ENCODE measurements at places on chromosomes 2 and 18. TPM values are rescaled to one million over a fixed set of nuclear protein-coding genes. Genes with fewer than 3 reads are reported as not detected.

- H3K4me1 ChIP-seq: no peaks in the 10 kb centered on the region
- DNase-seq: peak; percentile 71
- H3K4me3 ChIP-seq: no peak overlapping the region
- H3K27me3 ChIP-seq: no peaks in the 10 kb centered on the region
- H3K27ac ChIP-seq: no peak overlapping the region
Measured at GRCh38 chr18:76620321-76621170, 125.5 kb upstream of the ZNF516 start.

- no peaks in the 10 kb centered on the region for H3K36me3 ChIP-seq
- H3K27ac ChIP-seq: no peak overlapping the region
- DNase-seq: no peak
- no peaks in the 10 kb centered on the region for H3K27me3 ChIP-seq
- H3K4me1 ChIP-seq: no peaks in the 10 kb centered on the region
Measured at GRCh38 chr2:232235716-232236115, 142.8 kb upstream of the ALPP start.

DNA sequence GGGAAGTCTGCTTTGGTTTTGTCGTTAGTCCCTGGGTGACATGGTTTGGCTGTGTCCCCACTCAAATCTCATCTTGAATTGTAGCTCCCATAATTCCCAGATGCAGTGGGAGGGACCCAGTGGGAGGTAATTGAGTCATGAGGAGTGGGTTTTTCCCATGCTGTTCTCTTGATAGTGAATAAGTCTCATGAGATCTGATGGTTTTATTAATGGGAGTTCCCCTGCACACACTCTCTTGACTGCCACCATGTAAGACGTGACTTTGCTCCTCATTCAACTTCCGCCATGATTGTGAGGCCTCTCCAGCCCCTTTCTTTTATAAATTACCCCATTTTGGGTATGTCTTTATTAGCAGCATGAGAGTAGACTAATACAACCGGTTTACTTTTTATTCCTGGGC, 405.8 kb upstream of the ID2 start:
- no peaks in the 10 kb centered on the region for H3K36me3 ChIP-seq
- no peak for DNase-seq
- H3K4me3 ChIP-seq: no peak overlapping the region
- H3K27me3 ChIP-seq: no peaks in the 10 kb centered on the region

GRCh38 chr2:33077844-33078243, 131.1 kb downstream of the LTBP1 start:
- H3K36me3 ChIP-seq: no peaks in the 10 kb centered on the region
- H3K27ac ChIP-seq: no peak overlapping the region
- DNase-seq: no peak
- H3K4me3 ChIP-seq: no peak overlapping the region

DNA sequence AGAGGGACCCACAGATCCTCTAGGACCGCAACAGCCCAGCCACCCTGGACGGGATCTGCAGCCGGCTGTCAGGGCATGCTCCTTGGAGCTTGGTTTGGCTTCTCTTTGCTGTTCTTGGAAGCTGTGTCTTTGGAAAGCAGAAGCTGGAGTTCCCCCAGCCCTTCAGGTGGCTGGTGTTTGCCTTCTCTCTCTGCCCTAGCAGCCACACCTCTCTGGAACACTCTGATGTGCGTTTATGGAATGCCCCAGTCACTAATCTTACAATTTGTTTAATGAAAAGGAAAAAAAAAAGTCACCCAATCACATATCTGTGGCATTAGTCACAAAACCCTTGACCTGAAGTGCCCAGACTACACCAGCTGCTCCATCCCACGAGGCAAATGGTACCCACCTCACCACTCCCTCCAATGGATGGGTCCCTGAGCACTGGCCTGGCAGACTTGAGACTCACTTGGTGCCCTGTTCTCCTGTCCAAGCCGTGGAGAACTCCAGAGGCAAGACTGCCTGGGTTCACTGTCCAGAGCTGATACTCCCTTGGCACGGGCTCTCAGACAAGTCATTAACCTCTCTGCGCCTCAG, 70.2 kb upstream of the DAPL1 start:
- no peak for DNase-seq
- H3K27me3 ChIP-seq: no peaks in the 10 kb centered on the region
- H3K27ac ChIP-seq: no peak overlapping the region
- no peaks in the 10 kb centered on the region for H3K36me3 ChIP-seq

GRCh38 chr2:8142461-8142860, 539.4 kb upstream of the ID2 start:
- H3K36me3 ChIP-seq: no peaks in the 10 kb centered on the region
- no peak overlapping the region for H3K4me3 ChIP-seq
- H3K27me3 ChIP-seq: 0 out of 2 replicates have a peak, but pooled peaks cover 3% of the 10 kb centered on the region
- no peak overlapping the region for H3K27ac ChIP-seq

DNA sequence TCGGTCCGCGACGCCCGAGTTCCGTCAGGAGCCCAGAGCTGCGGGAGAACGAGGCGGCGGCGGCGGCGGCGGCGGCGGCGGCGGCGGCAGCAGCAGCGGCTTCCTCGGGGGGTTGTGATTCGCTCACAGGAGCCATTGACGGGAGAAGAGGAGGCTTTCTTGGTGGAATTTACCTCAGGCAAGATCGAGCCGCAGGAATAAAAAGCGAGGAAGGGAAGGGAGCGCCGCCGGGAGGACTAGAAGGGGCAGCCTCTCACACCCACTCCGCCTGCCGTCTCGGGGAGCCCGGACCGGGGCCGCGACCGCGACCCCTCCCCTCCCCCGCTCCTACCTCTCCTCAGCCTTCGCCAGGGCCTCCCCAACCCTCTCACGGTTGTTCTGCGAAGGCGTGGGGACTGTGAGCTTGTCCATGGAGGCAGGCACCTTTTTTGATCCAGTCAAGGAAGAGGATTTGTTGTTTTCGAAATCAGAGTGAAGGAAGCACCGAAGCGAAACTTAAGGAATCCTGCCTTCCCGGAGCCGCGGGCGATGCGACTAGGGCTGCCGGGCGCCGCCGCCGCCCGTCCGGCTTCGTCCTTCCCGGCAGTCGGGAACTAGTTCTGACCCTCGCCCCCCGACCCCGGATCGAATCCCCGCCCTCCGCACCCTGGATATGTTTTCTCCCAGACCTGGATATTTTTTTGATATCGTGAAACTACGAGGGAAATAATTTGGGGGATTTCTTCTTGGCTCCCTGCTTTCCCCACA, 506 bp downstream of the BMPR2 start:
- DNase-seq: peak; percentile 63
- H3K4me1 ChIP-seq: peaks cover 47% of the 10 kb centered on the region
- H3K4me3 ChIP-seq: peak overlapping the region; percentile 78

DNA sequence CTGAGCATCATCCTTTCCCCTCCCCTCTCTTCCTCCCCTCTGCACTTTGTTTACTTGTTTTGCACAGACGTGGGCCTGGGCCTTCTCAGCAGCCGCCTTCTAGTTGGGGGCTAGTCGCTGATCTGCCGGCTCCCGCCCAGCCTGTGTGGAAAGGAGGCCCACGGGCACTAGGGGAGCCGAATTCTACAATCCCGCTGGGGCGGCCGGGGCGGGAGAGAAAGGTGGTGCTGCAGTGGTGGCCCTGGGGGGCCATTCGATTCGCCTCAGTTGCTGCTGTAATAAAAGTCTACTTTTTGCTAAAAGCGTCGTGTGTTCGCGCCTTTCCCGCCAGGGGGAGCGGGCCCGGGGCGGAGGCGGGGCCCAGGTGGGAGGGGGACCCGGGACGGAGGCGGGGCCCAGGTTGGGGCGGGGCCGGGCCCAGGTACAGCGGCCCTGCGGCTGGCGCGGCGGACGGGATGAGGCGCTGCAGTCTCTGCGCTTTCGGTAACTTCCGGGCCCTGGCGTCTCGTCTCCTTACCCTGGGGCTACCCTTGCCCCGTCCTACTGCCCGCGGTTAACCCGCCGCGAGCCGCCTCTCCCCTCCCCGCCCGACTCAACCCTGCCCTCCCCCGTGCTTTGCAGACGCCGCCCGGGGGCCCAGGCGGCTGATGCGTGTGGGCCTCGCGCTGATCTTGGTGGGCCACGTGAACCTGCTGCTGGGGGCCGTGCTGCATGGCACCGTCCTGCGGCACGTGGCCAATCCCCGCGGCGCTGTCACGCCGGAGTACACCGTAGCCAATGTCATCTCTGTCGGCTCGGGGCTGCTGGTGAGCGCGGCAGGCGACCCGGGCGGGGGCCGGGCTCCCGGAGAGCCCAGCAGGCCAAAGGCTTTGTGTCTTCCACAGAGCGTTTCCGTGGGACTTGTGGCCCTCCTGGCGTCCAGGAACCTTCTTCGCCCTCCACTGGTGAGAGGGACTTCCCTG, at the start of gene KRTCAP3:
TSS of gene KRTCAP3 (plus strand) at position 424 of the 962 bp plus-strand sequence. CDS start at position 456, 32 bp downstream.
- no peaks in the 10 kb centered on the region for H3K4me1 ChIP-seq
- H3K4me3 ChIP-seq: no peak within 1 kb of the TSS
- DNase-seq: no peak
- H3K36me3 ChIP-seq: peaks cover 9% of the 10 kb centered on the region
- no peak within 1 kb of the TSS for H3K27ac ChIP-seq

POTEI gene
- 0.87 TPM for total RNA-seq
